ENCODE measurements at places on chromosomes 7 and 10. TPM values are rescaled to one million over a fixed set of nuclear protein-coding genes. Genes with fewer than 3 reads are reported as not detected.

DNA sequence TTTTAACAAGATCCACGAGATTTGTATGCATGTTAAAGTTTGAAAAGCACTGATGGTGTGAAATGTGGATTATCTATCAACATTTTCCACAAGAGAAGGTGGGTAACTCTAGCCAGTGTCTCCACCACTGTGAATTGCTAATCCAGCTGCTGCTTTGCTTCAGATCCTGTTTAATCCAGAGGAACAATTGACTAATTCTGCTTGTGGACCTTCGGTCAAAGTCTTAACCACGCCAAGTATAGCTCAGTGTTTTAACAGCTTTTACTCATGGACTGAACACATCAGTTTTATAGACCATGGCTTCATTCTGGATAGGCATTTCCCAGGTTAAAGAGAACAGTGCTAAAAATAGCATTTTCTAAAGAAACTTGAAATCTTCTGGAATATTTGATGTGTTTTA lies 23.5 kb downstream of the ADK start:
- DNase-seq: no peak

DNA sequence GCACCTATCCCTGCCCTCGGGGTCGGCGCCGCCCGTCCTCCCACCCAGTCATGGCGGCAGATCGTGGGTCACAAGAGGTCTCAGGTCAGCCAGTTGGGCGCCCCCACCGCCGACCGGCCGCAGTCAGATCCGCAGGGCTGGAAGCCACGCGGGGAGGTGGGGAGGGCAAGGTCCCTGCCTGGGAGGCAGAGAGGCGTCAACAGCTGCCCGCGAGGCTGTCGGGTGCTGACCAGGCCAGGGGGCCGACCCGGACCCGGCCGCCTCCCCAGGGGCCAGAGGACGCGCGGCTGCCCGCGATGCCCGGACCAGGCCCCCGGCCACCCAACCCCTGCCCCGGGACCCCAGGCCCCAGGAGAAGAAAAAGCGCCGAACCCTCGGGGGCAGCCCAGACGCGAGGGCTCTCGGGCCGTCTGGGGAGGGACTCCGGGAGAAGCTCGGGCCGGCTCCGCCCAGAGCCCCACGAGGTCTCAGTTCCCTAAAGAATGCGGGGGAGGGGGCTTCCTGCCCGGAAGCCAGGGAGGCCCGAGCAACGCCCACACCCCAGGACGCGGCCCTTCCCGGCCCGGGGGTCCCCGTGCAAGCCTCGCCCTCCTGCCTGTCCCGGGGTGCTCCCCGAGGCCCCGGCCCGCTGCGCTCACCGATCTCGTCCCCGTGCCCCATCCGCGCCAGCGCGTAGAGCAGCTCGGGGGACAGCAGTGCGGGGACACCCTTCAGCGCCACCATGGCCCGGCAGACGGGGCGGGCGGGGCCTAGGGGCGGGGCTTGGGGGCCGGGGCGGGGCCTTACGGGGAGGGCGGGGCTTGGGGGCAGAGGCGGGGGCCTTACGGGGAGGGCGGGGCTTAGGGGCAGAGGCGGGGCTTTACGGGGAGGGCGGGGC lies at the start of gene FUOM:
FUOM (minus strand) TSS at position 735 of the 877 bp plus-strand sequence; CDS start at position 723, 12 bp downstream.
- DNase-seq: peak; percentile 82

DNA sequence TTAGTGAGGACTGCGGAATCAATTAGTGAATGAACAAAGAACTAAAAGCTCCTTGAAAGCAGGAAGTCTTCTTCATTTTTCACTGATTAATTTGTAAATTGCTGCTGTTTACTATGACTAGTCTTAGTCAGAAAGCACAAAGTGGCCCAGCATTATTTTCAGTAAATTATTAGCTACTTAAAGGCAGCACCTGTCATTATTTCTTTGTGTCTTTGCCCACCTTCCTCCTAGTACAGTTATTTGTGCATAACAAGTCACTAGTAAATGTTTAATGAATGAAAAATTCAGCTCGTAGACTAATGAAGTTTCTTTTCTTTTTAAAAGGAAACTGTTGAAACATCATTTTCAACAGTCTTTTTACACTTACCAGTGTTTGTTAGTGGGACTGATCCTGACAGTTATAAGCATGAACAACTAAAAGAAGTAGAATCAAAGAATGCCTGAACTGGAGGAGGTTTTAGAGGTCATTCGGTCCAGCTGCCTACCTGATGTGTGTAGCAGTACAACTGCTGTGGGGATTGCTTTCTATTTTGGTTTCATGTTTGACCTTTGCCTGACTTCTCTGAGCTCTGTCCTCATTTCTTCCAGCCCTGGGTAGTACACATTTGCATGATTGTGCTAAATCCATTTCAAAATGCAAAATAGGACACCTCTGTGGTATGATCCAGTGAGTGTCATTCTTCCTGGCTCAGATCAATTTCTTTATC lies 140.0 kb upstream of the PHYHIPL start:
- DNase-seq: no peak

DNA sequence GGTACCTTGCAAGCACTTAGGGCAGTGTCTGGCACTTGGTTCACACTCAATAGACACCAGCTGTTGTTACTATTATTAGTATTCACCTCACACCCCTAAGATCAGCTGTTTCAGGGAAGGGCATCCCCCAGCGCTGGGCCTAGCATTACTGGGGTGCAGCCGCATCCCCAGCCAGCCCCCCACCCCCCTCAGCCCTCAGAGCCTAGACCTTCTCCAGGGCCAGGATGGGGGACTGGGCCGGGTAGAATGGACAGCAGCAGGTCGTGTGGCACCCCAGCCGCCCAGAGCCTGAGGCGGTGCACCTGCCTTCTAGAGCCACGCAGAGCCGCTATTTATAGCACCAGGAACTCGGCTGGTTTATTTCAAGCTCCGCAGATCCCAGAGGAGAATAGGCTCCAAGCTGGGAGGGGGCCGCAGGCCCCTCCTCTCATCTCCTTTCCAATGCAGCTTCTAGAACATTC lies 60.5 kb downstream of the GTF2IRD1 start:
- DNase-seq: peak; percentile 72

DNA sequence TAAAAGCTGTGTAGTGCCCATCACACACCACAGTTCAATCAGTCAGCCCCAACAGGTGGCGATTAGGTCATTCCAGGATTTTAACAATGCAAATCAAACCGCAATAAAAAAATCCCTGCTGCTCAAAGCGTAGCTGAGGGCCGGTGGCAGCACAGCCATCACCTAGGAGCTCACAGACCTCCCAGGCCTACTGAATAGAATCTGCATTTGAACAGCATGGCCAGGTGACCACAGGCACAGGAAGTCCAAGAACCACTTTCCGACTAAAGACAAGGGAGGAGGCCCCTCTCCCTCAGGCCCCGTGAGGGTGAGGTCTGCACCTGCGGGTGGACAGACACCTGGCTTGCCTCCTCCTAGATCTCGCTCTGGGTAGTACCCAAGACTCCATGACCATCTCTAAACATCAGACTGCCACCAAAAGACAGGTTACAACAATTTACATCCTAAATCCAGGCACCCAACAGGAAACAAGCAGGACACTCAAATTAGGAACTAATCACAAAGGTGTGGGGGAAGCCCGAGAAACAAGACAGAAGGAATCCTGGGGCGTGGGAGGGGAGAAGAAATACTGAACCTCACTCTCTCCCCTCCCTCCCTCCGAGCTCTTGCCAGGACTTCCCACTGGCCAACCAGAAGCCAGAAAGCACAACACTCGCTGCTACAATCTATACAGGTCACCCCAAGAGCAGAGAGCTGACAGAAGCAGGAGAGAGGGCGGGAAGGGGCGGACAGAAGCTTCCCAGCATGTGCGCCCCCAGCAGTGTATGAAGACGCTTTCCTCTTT lies 19.2 kb downstream of the GNA12 start:
- no peak for DNase-seq

GRCh38 chr7:21829731-21830130 lies 116.0 kb downstream of the CDCA7L start:
- no peak for DNase-seq

- DNase-seq: no peak
Observed at GRCh38 chr7:137590756-137591305, 247.3 kb upstream of the PTN start.

DNA sequence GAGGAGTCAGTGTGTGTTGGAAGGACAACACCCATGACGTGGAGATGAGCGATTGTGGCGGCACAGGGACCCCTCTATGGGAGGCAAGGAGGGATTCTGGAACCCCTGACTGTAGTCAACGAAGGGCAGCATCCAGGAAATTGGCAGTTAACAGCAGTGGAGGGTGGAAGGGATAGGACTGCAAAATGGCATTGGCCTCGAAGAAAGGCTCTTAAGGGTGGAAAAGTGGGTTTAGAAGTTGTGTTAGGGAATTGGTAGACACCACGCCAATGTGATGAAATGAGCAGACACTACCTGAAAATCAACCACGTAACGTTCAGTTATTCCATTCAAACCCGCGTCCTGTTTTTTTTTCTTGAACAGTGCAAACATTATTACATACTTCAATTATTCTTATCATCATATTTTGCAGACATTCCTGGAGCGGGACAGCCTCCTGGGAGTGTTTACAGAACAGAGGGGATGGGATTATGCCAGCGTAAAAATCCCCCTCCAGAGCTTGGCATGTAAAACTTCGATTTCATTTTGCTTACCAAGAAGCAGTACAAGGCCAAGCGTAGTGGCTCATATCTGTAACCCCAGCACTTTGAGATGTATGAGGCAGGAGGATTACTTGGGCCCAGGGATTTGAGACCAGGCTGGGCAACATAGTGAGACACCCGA lies 272.1 kb downstream of the WDR37 start:
- DNase-seq: no peak

- no peak for DNase-seq
Observed at GRCh38 chr7:131066635-131067034, 261.0 kb upstream of the MKLN1 start.

DNA sequence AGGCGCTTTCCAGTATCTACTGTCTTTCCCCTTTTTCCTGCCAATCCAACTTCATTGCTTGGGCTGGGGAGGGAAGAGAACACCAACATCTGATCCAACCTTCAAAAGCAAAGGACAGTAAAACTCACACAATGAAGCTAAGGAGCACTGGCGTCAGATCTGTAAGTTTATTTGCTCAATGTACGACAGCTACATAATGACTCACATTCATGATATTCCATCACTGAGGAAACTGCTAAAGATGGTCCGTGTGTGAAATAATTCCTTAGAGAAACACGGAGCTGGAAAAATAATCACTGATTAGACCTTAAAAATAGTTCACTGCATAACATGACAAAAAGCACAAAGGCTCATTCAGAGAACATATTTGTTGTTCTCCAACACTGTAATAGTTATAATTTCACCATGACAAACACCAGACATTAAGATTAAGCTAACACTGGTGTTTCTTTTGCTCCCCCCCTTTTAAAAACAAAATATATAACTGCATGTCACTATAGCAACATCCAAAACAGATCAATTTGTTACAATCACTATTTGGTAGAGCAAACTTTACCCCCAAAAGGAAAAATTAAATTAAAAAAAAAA lies 24.3 kb downstream of the HSPB1 start:
- no peak for DNase-seq

GRCh38 chr10:43137717-43138020 lies 576 bp upstream of the CSGALNACT2 start:
- peak; percentile 70 for DNase-seq

DNA sequence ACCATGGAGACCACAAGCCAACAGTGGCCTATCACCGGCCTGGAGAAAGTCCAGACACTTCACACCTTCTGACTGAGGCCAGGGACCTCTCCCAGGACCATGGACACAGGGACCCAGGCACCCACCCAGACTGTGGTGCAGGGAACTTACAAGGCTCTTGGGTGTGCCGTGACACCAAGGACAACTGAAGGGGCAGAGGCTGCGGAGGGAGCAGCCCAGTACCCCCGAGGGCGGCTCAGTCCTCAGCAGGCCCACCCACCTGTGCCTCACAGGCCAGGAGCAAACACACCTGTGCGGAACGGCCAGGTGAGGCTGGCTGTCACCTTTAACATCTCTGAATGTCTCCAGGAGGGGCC lies 182.3 kb downstream of the MAD1L1 start:
- DNase-seq: peak; percentile 45

GRCh38 chr7:102434039-102434486 lies 688 bp downstream of the ORAI2 start:
- DNase-seq: no peak

- no peak for DNase-seq
Observed at GRCh38 chr10:78384049-78384431, 350.4 kb downstream of the RPS24 start.

DNA sequence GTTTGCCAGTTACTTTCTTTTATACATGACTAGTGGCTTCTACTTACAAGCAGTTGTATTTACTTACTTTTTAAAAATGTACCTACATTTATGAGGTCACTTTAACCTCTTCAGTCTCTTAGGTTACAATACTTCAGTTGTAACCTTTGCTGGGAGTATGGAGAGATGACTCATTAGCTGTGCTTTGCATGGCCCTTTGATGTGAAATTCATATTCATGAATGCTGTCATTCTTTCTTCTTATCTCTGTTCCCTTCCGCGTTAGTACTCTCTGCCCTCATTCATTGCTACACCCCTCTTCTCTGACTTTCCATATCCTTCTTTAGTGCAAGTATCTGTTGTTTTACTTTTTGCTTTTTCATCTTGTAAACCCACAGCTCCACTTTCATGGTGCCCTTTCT lies 164.3 kb downstream of the BMPER start:
- DNase-seq: no peak

DNA sequence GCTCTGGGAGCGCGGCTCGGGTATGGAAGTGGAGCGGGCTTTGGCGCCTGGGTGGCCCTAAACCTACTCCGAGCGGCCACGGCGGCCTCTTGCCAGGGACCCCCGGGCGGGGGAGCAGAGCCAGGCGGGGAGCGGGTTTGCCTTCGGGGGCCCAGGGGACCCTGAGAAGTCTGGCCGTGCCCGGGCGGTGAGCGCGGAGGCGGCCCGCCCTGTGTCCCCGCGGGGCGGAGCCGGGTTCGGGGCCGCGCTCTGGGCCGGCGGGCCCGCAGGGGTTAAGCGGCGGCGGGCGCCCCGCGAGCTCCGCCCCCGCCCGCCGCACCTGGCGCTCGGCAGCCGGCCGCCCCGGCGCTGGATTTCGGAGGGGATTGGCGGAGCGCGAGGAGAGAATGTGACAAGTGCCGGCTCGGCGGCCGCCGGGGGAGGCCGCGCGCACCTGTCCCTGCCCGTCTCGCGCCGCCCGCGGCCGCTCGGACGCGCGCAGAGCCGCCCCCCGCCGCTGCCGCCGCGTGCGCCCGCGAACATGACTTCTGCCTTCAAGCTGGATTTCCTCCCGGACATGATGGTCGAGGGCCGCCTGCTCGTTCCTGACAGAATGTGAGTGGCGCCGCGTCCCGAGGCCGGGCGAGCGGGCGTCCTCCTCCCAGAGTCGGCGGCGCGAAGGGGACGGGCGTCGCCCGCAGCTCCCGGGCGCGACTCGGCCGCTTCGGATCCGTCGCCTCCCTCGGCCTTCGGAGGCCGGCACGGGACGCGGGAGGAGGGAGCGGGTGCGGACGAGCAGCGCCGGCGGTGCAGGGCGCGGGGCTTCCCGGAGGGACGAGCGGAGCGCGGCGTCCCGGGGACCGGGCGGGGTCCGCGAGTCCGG lies at the start of gene CELF2:
CELF2 (plus strand) TSS at position 303 of the 862 bp plus-strand sequence; CDS start at position 521, 218 bp downstream.
- peak; percentile 75 for DNase-seq

GRCh38 chr10:5890452-5890915 lies 441 bp downstream of the FBH1 start:
- DNase-seq: peak; percentile 41

- DNase-seq: no peak
Observed at GRCh38 chr10:11218395-11218794, 200.7 kb downstream of the CELF2 start.

IPMK gene
- total RNA-seq: 10.8 TPM

CNPY1 gene
- total RNA-seq: not detected

SUGCT gene
- 4.4 TPM for total RNA-seq

C10orf95 gene
- not detected for total RNA-seq

LEP gene
- 0.69 TPM for total RNA-seq

PKD2L1 gene
- total RNA-seq: not detected

CCDC126 gene
- 13.4 TPM for total RNA-seq
